ENCODE measurements at places on chromosomes 11 and 22.

DNA sequence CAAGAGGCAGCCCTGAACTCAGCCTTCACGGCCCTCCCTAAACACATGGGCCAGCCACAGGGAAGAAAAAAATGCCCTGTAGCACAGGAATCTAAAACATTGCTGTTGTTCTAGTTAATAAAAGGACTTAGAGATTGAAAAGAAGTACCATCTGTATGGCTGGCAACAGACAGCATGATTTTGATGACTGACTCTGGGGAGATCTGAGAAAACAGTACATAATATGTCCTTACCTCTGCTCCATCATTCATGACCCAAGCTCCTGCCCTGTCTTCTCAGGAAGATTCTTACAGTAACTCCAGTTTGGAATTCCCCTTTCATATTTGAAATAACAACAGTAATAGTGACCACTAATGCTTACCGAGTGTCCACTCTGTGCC, 244.2 kb downstream of the ETS1 start:
- no peak for DNase-seq

DNA sequence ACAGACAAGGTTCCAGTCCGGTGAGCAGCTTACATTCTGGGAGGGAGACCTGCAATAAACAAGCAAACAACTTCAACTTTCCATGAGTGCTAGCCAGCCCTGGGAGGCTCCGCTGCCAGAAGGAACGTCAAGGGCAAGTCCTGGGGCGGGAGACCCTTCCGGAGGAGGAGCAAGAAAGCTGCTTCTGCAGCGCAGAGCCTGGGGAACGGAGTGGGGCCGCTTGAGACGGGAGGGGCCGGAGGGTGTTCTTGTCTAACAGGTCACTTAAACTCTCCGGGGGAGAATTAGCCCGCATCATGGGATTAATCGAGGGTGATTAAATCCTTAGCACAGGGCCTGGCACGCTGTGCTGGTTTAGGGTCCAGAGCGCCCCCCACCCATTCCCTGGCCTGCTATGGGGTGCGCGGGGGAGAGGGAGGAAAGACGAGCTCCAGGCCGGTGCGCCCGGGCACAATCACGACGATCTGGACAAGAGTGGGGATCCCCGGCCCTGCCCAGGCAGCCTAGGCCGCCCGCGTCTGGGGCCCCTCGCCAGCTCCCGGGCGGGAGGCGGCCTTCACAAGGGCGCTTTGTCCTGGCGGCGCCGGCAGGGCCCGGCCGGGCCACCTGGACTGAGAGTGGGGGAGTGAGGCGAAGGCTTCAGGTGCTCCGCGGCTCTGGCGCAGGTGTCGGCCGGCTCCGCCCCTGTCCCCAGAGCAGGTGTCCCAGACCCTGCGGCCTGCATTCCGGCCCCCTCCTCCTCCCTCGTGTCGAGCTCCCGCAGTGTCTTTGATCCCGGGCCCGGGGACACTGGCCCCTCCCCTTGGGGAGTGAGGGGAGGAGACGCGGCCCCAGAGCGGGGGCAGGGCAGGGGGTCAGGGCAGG, 663 bp upstream of the LARGE2 start:
- no peak for DNase-seq

GRCh38 chr11:9780929-9781328, 117.1 kb downstream of the SWAP70 start:
- no peak for DNase-seq

DNA sequence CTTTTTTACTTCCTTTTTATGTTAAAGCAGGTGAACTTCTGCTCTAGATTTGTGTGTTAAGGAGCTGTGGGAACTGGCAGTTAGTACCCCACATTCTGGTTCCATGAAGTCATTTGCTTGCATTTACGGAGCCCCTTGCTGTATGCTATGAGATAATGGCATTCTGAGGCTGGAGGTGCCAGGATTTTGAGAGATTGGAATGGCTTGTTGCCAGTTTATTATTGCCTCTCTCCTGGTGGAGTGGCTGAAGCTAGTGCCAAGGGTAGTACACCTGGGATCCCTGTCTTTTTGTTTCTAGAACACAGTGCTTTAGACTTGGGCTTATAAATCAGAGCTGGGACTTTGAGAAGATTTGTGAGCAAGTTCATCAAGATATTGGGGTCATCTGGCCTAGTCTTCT, 73.8 kb downstream of the STIM1 start:
- no peak for DNase-seq

- DNase-seq, result no peak
These were observed 18.7 kb upstream of the SNX32 start for GRCh38 chr11:65814986-65815565.

DNA sequence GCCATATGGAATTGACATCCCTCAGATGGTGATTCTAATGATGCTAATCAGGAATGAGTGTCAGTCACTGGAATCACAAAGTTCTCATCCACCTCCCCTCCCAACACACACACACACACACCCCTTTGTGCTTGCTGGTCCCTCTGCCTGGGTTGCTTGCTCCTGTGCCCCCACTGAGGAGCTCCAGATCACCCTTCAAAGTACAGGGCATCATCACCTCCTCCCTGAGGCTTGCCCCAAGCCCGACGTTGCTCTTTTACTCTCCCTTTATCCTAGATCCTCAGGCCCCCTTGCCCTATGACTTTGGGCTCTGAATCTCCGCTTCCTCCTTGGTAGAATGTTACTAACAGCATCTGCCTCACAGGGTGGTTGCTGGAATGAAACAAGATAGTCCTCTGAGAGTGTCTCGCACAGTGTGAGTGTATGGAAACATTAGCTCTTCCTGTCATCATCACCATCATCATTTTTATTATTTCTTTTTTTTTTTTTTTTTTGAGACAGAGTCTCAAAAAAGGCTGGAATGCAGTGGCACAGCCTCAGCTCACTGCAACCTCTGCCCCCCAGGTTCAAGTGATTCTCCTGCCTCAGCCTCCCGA, 3.4 kb downstream of the TOM1 start:
- no peak for DNase-seq

DNA sequence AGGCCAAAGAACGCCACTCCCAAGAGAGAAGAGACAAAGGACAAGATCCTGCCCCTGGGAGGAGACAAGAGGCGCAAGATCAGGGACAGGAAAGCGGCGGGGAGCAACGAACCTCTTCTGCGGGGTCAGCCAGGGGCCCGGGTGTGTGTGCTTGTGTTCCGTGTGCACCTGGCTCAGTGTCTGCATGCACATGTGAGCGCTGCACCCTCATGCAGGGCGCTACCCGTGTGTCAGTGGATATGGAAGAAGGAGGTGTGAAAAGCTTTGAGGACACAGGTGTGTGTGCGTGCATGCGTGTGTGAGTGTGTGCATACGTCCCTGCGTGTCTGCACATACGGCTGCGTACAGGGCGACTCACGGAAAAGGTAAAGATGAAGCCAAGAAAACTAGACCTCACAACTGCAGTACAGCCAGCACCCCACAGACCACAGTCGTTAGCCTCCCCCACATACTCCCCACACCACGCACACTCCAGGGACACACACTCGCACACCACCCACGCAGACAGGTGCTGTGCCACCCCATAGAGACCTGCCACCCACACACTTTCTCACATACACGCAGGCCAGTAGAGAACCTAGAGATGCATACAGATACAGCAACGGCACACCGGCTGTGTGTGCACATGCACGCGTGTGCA, 11.0 kb upstream of the IGSF9B start:
- DNase-seq, result no peak

GRCh38 chr22:29830585-29830984, 7.5 kb downstream of the ASCC2 start:
- no peak for DNase-seq

GRCh38 chr11:73201249-73201648, 16.8 kb upstream of the P2RY2 start:
- DNase-seq, result no peak

DNA sequence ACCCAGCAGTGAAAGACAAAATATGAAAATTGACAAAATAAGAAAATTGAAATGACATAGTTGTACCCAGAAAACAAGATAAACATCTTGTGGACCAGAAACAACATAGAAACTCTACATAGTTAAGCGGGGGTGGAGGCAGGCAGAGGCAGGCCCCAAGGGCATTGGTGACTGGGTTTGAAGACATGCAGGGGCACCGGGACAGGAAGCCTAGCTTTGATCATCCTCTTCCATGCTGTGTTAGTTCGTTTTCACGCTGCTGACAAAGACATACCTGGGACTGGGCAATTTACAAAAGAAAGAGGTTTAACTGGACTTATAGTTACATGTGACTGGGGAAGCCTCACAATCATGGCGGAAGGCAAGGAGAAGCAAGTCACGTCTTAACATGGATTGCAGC, 33.5 kb upstream of the CRTAM start:
- DNase-seq, result no peak

GRCh38 chr11:75196426-75196825, 44.1 kb upstream of the TPBGL start:
- DNase-seq, result no peak

DNA sequence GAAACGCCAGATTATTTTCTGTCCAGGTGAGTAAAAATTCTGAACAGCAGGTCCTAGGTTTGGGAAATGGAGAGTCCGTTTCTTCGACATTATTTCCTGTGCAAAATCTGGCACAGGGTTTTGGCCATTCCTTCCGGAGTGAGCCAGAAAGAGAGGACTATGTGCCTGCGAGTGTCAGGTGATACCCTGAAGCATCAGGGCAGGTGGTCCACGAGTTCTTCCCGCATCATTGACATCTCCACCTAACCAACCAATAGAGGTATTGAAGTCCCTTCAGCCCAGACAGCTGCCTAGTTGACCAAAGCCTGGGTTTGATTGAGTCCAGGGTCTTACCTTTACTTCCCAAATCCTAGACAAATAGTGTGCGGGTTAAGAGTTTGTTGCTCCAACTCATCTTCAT, 808 bp downstream of the SNAP29 start:
- no peak for DNase-seq

DNA sequence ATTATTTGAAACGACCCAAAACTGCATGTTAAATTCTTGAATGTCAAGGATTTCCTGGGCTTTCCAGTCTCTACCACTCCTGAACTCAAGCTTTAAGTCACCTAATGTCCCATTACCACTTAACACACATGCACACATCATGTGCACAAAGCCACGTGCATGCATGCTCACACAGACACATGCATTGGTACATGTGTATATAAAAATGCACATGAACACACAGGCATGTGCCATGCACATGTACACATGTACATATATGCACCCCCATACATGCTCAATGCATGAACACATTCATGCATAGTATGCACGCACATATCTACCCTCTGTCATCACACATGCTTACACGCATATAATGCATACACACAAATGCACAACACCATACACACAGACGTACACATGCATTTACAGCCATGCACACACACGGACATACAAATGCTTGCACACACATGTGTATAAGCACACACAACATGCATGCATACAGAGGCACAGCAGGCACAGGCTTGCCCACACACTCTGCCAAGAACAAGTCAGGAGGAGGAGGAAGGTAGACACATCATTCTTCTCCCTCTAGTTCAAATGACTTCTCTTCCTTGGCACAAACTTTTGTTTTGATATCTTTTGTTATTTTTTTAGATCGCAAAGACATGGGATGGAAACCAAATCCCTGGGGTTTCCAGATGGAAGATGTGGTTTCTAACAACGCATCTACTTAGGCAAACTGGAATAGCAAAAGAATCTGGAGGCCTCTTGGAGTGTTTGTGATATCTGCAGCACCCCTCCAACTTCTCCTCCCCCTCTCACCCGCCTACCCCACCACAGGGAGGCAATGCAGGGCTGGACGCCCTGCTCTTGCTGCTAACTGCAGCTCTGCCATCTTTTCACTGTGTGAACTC, 24.6 kb downstream of the RASD2 start:
- DNase-seq, result no peak

- DNase-seq, result no peak
These were observed 144.8 kb downstream of the CRYBB2 start for GRCh38 chr22:25364281-25364680.

DNA sequence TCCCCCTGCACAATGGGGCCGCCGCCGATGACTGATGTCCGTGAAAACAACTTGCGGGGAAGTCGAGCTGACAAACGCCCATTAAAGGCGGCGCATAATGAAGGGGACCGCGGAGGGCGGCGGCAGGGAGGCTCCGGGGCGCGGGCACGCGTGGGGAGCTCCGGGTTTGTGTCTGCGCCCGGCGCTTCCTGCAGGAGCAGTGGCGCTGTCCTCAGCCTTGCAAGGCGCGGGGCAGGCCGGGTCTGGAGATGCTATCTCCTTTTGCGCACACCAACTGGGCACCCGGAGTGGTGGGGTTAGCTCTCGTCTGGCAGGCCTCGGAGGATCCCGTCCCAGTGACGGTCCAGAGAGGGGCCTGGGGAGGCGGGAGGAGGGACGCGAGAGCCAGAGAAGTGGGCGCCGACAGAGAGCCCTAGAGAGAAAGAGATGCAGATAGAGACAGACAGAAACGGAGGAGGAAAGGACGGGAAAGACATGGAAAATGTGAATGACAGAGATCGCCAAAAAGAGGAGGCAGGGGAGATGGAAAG, 390 bp upstream of the FGF3 start:
- no peak for DNase-seq

DNA sequence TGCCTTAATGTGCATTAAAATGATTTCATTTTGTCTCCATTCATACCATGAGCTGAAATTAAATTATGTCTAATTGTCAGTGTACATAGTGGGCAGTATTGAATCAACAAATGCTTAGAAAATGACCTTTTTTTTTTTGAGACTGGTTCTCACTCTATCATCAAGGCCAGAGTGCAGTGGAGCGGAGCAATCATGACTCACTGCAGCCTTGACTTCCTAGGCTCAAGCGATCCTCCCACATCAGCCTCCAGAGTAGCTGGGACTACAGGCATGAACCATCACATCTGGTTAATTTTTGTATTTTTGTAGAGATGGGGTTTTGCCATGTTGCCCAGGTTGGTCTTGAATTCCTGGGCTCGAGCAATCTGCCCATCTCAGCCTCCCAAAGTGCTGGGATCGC, 117.0 kb upstream of the BLID start:
- DNase-seq, result no peak

DNA sequence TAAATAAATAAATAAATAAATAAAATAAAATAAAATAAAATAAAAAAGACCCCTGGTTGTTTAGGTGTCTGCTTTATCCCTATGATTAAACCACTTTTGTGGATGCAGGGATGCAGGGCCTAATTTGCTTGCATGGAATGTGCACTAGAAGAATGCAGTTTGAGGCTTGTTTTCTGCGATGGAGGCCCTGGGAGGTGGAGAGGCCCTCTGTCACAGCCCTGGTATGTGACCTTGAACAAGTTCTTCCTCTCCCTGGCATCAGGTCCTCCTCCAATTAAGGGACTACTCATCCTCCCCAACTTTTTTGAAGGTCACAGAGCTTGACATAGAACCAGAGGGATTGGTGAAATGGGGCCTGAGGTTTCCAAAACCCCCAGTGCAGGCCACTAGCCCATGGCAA, 22.7 kb downstream of the KCNJ4 start:
- no peak for DNase-seq

GRCh38 chr11:65952052-65952521, 6.8 kb downstream of the TSGA10IP start:
- DNase-seq, result no peak

GRCh38 chr11:104122011-104122635, 41.8 kb downstream of the PDGFD start:
- no peak for DNase-seq

GRCh38 chr11:36148701-36149100, 140.5 kb downstream of the COMMD9 start:
- no peak for DNase-seq

GRCh38 chr22:42964994-42965699, 49.8 kb downstream of the PACSIN2 start:
- no peak for DNase-seq

- DNase-seq, result no peak
These were observed 17.4 kb upstream of the ABCC8 start for GRCh38 chr11:17494019-17494418.
